ENCODE measurements at places on chromosomes 5 and 9.

DNA sequence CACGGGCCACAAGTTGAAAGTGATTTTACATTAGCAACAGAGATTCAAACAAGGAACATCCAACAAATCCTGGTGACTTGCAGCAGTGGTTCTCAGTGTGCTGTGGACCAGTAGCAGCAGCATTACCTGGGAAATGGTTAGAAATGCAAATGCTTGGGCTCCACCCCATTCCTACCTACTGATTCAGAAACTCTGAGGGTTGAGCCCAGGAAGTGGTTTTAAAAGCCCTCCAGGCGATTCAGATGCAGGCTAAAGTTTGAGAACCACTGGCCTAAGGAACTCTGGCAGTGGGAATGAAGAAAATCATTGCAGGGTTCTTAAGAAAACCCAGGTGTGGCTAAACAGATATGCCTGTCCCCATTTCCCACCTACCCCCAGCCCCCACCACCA, 398.8 kb downstream of the ENC1 start:
- DNase-seq = no peak

GRCh38 chr5:163943546-163943945, 438.1 kb downstream of the MAT2B start:
- DNase-seq = no peak

- DNase-seq = peak; percentile 79
Observed at GRCh38 chr5:81301271-81302015, at the start of gene ZCCHC9. ZCCHC9 (plus strand) TSS chr5:81301587; CDS start chr5:81304758, 3,171 bp downstream.

GRCh38 chr5:53858700-53859456, 298.4 kb downstream of the NDUFS4 start:
- DNase-seq = no peak

- no peak for DNase-seq
Observed at GRCh38 chr5:88745093-88745696, 137.8 kb downstream of the MEF2C start.

DNA sequence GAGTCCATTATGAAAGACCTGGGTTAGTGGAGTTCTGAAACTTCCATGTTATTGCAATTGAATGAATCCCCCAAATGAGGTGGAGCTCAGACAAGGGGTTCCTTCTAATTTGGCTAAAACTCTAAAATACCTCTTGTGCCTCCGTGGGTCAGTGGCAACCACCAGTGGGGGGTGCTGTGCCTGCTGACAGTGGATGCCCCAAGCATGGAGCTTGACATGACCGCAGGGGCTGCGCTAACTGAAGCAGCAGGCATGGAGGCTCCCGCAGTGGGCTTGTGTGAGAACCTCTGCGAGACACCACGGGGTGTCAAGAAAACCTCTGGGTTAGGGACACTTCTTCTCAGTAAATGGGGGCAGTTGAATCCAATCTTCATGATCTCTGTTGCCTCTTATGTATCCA, 200.5 kb downstream of the DRD1 start:
- no peak for DNase-seq

- no peak for DNase-seq
Observed at GRCh38 chr5:116440457-116441001, 134.1 kb downstream of the SEMA6A start.

DNA sequence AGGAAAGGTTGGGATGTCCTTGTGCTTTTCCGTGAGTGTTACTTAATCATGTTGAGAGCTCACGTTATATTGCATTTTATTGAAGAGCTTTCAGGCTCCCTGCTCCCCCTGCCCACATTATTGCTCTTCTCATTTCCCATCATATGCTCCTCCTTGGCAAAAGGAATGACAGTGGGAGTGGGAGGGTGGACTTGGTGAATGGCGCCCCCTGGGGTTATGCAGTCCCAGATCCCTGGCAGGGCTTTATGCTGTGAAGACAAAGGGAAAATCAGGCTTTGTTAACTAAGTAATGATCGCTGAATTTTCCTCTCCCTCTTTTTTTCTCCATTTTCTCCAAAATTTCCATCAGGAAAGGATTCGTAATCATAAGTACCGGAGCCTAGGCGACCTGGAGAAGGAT, 166.6 kb downstream of the SMARCA2 start:
- DNase-seq = no peak

DNA sequence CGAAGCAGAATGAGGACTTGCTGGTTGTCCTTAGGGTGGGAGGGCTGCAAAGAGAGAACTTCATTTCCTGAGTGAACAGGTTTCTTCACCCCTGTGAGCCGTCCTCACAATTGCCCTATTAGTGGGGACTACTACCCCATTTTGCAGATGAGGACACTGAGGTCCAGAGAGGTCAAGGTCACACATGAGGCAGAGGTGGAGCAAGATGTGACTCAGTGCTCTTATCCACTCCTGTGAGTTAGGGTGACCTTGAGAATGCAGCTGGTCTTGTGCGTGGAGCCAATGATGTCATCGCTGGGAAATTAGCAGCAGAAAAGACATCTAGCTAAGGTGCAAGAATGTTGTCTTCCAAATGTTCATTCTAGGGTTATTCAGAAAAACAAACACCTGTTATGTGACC, 26.9 kb downstream of the GPRIN1 start:
- no peak for DNase-seq

DNA sequence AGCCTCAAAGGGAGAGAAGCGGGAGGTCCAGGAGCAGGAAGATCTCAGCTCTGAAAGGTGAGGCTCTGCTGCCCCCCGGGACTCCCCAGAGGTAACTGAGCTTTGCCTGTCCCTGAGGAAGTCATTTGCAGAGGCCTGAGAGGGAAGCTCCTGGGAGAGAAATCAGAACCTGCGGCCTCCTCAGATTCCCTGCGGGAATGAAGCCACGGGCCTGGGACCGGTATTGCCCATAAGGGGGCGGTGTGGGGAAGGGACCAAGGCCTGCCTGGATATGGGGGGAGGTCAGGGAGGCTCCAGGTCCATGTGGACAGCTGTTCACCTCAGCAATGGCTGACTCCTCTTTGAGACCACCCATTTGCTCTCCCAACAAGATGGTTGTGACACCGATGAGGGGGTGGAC, 1.3 kb downstream of the SPATA31E1 start:
- no peak for DNase-seq

All from activated CD4-positive, CD25-positive, alpha-beta regulatory T cell (primary cell).